ENCODE measurements at places on chromosomes 13 and 19.

DNA sequence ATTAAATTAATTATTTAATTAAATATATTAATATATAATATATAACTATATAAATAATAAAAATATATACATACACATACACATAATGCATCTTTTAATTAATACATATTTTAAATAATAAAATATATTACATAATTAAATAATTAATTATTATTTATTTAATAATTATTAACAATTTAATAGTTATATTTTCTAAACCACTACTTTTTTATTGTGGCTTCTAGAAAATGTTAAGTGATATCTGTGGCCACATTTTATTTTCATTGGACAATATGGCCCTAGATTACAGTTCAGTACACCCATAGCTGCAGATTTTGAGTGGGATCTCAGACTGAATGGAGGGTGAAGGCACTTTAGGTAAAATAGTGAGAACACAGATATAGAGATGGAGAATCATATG, 335.7 kb downstream of the NALCN start:
- no peak for DNase-seq

DNA sequence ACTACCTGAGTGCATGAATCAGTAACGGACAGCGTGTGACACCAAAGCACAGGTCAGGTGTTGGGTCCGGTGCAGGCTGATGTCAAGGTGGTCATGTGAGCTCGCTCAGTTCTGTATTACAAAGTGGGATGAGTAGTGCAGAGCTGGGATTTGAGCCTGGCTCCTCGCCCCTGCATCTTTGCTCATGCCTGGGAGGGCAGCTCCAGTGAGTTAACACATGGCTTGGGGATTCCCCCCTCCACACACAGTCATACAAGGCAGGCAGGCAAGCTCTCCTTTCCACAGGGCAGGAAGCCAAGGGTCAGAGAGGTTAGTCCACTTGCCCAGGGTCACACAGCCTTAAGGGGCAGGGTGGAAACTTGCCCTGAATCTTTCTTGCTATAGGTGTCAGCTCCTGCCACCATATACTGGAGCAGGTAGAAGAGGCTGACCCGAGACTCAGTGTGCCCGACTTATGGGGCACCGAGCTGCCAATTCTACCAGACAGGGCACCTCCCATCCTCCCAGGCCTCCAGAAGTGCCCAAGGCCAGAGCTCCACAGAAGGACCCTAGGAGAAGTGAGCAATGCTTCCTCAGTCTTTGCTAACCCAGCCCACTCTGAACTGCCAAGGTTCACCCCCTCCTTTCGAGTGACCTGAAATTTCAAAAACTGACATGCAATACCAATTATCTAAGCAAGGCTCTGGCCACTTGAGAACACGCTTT, 35.4 kb downstream of the ZNF787 start:
- DNase-seq = no peak

DNA sequence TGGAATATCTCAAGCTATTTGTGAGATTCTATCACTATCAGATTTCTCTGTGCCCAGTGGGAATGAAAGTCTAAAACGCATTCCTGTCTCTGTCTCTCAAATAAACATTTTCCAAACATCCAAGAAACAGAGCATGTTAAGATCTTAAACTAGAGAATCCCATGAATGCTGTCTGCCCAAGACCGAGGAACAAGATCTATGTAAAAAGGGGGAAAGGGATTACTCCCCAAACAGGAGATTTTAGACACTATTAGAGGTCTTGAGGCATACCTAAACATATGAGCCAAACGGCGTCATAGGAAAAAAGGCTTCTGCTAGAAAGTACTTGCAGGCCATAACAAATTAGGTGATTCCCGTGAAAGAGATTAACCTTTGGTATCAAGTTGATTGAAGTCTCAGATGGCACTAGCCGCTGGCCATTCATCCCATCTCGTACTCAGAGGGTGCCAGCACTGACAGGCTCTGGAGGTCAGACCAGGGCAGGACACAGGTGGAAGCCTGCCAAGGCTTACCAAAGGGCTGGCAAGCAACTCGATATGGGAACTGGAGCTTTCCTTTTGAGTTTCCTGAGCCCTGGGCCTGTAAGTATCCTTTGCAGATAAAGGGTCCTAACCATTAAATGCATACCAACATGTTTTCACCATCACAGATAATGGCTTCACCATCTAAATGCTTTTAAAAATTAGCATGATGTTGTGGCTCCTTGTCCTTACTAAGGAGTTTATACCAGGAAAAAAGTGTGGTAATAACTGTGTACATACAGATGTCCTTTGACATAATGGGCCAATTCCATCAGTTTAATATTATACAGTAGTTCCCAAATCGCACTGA, 225.2 kb downstream of the FOXO1 start:
- DNase-seq = no peak

DNA sequence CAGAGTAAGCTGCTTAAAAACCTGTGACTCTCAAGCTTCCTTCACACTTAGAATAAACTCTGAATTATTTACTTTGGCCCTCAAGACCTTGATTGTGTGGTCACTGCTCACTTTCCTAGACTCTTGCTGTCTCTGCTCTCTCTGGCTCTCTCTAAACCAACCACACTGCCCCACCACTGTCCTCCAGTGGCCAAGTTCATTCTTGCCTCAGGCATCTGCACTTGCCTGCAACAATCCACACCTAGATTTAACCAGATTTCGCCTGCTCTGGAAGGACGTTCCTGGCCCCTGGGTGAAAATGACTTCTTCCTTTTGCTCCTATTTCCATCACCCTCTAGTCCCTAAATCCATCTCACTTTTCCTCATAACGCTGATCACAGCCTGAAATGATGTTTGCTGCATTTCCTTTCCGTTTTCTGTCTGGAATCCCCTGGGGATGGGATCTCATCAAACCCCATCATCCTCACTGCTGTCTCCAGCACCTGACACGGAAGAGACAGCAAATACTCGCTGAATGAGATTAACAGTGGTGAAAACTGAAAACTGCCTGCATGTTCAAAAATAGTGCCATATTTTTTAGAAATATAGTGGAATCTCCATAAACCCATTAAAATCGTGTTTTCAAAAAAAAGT, 232.6 kb downstream of the UQCRFS1 start:
- peak; percentile 28 for DNase-seq

GRCh38 chr19:47049307-47049700, 880 bp upstream of the TMEM160 start:
- peak; percentile 76 for DNase-seq

DNA sequence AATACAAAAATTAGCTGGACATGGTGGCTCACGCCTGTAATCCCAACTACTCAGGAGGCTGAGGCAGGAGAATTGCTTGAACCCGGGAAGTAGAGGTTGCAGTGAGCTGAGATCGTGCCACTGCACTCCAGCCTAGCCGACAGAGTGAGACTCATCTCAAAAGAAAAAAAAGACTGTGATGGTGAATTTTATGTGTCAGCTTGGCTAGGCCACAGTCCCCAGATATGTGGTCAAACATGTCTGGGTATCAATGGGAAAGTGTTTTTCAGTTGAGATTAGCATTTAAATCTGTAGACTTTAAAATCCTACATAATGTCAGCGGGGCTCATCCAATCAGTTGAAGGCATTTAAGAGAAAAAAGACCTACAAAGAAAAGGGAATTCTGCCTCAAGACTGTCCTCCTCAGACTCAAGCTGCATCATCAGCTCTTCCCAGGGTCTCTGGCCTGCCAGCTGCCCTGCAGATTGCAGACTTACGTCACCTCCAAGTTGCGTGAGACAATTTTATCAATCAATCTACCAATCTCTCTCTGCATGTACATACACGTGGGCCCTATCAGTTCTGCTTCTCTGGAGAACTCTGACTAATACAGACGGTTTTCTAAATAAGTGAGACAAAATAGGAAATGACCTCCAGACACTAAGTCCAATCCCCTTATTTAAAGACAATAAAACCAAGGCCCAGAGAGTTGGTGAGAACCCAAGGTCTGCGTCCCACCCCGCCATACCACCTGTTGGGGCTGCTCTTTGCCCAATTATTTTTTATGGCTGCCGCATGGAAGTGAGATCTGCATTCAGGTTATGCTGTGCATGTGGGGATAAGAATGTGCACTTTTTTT, 99.2 kb downstream of the ABCC4 start:
- DNase-seq = peak; percentile 56

- peak; percentile 37 for DNase-seq
Measured at GRCh38 chr13:53782488-53782961, 753.9 kb downstream of the OLFM4 start.

GRCh38 chr13:88649855-88650254, 978.7 kb downstream of the SLITRK5 start:
- DNase-seq = no peak

- no peak for DNase-seq
Measured at GRCh38 chr13:59236944-59237343, 926.8 kb downstream of the DIAPH3 start.

- DNase-seq = no peak
Measured at GRCh38 chr19:30449673-30450072, 77.5 kb downstream of the ZNF536 start.

DNA sequence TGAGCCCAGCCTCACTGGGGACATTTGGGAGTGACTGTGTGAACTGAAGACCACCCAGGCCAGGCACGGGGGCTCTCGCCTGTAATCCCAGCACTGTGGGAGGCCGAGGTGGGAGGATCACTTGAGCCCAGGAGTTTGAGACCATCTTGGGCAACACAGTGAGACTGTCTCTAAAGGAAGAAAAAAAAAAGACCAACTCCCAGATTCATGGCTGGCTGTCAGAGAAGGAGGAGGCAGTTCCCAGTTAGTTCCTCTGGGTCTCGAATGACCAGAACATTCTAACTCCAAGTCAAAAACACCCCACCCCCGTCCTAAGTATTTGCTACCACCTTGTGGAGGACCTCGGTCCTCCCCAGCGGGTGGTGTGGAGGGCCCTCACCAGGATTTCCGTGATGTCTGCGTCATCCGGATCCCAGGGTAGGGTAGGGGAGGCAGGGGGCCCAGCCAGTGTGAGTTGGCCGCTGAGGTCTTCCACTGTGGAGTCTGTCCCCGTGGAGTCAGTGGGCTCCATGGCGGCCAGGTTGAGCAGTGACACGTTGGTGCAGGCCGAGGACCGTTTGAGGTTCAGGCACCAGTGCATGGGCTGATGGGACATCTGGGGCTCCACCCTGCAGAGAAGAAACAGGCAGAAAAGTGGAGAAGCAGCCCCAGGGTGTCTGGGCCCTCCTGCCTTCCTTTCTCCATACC, 1.3 kb downstream of the TSKS start:
- peak; percentile 48 for DNase-seq

- no peak for DNase-seq
Measured at GRCh38 chr13:38981096-38981495, 9.5 kb downstream of the STOML3 start.

DNA sequence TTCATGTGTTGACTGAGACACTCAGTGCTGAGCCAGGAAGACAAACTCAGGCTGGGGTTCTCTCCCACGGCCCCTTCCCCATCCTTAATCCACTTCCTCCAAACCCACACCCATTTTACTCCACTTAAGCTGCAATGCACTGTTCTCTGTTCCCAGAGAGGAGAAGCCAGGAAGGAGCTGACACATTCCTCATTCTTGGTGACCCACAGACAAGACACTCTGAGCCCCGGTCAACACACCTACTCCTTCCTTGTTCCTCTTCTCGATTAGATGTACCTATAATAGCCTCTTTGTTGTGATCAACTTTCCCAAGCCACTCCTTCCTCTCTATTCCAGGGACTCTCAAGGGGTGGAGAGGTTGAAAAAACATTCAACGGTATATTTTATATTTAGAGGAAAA, 47.1 kb downstream of the INSR start:
- DNase-seq = no peak

DNA sequence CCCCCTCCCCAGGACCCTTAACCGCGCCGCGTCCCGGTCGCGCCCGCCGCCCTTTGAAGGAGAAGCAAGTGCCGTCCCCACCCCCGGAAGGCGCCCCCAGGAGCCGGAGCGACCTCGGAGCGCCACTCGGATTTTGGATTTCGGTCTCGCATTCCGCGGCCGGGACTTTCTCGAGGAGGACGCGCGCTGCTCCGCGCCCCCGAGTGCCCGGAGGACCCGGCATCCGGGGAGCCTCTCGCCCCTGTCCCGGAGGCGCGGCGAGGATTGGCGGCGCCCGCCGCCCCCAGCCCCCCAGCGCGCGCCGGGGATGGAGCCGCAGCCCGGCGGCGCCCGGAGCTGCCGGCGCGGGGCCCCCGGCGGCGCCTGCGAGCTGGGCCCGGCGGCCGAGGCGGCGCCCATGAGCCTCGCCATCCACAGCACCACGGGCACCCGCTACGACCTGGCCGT, 1.6 kb downstream of the MIDN start:
- no peak for DNase-seq

DNA sequence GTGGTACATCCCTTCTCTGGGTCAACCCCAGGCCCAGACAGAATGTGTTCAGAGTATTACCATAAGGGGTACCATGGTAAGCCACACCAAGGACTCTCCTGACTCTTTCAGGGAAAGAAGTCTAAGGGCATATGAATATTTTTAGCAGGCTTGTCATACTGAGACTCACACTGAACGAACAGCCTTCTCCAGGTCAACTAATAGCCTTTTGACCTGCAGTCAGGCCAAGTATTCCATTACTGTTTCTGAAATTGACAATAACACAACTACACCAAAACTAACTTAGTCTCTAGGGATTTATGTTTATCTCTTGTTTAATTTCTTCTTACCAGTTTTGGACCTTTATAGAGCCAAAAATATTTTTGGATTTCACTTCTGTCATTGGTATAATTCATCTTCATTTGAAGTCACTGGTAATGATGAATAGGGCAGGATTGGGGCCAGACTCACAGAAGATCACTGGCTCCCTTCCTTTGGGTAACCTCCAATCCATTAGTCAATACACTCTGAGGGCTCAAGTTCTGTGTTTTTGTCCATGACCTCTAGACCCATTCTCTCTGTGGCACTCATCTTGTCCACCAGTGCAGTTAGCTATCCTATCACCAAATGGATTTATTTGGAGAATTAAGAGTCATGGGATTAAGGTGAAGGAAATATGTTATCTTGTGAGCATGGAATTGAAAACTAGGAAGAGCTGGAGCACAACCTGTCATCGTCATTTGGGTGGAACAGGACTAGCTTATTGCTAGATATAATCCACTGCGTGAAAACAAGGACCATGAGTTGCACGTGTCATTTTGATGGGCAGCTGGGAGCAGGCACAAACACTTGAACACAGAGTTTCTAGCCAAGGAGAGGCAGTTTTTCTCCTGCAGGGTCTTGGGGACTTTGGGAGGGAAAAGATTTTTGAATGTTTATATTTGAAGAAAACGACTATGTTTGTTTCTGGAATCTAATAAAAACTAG, 313.3 kb downstream of the DCLK1 start:
- DNase-seq = no peak

- no peak for DNase-seq
Measured at GRCh38 chr13:108779308-108779707, 149.9 kb downstream of the MYO16 start.

DNA sequence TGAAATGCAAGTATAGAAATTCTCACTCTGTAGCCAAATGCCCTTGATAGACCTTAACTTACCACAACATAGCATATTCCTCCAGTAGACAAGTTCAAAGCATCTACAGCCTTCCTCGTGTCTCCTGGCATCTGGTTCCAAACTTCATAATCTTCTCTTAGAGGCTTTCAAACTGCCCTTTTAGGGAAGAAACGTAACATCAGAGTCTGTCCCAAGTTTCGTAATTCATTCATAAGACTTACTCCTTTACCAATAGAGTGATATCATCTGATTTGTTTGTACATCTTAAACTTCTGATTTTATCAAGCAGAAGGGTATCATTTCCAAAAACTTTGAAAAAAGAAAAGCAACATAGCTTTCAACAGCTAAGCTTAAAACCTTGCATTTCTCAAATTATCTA, 137.4 kb downstream of the SPRY2 start:
- DNase-seq = no peak
